LoVo (cell line): ENCODE measurements at places on chromosomes 5 and 9.
A peak's percentile ranks its signal among the peaks of the same experiment; 100 is the strongest.

DNA sequence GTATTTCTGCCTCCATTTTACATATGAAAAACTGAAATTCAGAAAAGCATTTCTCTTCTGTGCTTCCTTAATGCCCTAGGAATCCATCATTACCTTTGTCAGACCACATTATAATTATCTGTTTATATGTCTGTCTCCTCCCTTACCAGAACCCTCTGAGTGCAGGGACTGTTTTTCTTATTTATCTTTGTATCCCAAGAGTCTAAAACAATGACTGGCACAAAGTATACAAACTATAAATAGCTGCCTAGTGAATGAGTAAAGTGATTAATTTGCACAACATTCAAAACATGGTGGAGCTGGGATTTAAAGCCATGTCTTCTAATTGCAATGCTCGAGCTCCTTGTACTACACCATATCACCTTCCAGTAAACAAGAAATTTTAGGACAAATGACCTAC, 49.3 kb upstream of the HK3 start:
- DNase-seq, result no peak

DNA sequence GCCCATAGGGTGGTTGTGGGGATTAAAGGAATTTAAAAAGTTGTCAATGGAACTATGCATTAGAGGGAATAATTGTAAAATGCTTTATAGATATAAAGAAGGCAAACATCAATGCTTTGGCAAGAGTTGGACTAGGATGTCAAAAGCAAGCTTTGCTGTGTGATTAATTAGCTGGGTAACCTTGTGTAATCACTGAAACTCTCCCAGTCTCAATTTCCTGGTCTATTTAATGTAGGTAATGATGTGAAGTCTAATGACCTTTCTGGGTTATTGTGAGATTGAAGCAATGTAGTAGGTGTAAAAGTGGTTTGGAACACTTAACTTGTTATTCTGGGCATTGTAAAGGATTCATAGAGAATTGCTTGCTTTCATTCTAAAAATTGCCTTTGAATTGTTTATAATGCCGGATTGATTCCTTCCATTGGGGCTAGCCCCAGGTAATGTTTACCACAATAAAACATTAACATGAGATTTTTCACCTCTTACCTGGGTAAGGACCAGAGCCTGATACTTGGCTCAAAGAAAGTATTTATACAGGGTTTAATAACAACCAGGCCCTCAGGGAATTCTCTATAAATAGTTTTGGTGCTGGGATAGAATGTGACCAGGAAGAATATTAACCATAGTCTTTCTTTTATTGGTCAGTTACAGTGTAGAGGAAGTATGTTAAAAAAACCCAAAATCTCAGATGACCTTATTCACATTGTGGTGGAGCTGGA, 30.0 kb upstream of the CLINT1 start:
- DNase-seq, result no peak

DNA sequence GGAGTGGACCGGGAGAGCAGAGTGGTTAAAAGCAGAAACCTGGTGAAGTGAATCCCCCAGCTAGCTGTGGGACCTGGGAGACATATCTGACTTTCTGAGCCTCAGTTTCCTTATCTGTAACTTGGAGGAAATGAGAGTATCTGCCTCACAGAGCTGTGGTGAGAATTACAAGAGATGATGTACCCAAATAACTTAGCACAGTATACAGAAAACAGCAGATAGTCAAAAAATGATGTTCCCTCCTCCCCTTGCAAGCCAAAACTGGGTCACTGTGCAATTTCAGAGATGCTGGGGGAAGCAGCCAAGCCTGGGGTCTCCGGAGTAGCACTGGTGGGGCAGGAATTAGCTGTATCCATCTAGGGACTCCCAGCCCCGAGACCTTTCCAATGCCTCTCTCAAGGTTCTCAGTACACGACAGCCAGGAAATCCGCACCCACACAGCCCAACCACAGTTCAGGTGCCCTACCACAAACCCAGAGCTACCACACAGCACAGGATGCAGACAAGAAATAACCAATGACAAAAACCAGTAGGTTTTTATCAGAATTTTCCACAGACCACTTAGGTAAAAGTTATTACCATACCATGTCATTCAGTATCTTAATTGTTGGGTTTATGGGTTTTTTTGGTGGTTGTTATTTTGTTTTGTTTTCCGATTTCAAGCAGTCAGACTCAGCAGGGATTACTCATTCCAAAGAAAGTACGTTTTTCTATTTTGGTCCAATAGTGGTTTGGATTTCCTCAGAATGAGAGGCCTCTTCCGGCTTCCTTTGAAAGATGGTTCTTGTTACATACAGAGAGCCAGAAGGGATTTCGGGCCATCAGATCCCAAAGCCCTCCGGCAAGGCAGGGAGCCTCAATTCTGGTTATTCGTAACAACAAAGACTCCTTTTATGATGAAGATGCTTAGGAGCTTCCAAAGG, 4.9 kb upstream of the HRH2 start:
- DNase-seq, result no peak

GRCh38 chr5:3050863-3051262, 299.4 kb upstream of the IRX2 start:
- DNase-seq, result no peak

- DNase-seq, result no peak
Measured at GRCh38 chr9:9215050-9215449, 1397.8 kb downstream of the PTPRD start.

GRCh38 chr9:122475717-122476116, 2.0 kb downstream of the OR1J1 start:
- no peak for DNase-seq

GRCh38 chr5:156534906-156535485, 208.0 kb downstream of the SGCD start:
- no peak for DNase-seq

- no peak for DNase-seq
Measured at GRCh38 chr5:103428923-103429322, 133.7 kb downstream of the NUDT12 start.

- DNase-seq, result no peak
Measured at GRCh38 chr9:23073136-23073535, 626.5 kb downstream of the DMRTA1 start.

DNA sequence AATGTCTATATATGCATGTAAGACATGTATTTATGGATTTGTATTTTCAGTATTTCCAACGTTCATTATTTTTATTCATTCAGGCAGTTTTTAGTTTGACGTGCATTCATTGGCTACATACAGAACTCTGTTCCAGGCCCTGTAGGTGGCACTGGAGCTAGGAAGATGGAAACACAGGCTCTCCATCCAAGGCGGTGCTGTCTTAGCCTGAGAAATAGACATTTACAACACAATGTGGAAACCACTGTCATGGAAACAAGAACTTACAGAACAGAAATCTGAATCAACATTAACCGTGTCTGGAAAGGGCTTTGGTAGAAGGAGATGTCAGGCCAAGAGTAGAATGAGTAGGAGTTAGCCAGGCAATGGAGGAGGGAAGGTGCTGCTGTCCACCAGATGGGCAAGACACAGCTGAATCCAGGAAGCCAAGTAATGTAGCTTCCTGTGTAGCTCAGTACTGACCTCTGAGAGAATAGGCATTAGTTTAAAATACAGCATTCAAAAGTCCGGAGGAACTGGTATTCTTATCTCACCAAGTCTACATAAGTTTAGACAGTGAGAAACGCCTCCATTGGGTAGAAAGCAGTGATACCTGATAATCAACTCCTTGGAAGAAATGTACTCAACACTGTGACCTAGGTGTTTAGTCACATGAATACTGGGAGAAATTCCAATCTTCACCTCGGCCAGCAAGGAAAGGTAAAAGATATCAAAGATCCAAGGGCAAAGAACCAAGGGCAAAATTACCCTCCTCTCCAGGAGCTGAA, 388.6 kb upstream of the CDH6 start:
- no peak for DNase-seq

GRCh38 chr5:31809050-31809870, 170.3 kb downstream of the PDZD2 start:
- DNase-seq, result peak; percentile 66

- no peak for DNase-seq
Measured at GRCh38 chr5:88644676-88645075, 238.3 kb downstream of the MEF2C start.

DNA sequence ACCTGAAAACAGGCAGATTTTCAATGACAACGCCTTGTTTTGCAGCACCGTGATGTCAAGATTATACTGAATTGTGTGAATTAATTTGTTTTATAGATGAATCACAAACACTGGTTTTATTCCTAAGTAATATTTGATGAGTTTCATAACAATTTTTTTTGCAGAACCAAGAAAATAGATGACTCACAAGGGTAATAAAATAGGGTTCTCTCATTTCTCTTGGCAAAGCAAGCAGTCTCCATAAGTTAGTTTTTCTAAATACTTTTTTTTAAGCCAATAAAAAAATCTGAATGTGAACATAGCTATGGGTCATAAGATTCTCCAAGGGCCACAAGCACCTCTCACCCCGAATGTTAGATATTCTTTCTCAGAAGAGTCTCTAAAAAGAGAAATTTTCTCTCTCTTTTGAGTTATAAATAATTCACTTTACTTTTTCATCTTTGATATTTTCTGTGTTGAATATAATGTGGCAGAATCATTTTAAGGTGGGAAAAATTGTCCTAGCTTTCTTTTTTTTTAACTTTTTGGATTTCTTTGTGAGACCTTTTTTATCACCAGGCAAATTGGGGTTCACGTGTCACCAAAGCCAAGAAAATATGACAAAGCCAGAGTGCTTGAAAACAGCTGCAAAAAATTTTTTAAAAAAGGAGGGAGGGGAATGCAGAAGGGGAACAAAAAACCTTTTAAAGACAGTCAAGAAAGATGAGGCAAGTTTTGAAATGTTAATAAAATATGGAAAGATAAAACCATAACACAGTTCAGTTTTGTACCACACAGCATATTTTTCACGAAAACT, 174.6 kb upstream of the DAPK1 start:
- peak; percentile 3 for DNase-seq

DNA sequence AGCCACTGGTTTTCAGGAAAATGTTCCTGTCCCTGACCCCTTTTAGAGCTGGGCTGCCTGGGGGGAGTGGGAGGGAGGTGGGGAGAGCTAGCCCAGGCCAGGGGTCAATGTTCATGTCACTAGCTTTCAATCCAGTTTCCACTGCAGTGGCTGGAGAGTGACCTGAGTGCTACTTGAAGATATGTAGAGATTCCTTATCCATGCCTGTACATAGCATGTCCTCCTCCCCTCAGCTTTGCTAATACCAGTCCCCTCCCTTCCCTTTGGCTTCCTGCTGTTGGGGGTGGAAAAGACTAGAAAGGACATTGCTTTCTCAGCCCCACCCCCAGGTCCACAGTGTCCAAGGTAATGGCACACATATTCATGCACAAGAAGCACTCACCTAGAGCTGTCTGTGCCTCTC, 7.8 kb downstream of the DNAJB5 start:
- no peak for DNase-seq

DNA sequence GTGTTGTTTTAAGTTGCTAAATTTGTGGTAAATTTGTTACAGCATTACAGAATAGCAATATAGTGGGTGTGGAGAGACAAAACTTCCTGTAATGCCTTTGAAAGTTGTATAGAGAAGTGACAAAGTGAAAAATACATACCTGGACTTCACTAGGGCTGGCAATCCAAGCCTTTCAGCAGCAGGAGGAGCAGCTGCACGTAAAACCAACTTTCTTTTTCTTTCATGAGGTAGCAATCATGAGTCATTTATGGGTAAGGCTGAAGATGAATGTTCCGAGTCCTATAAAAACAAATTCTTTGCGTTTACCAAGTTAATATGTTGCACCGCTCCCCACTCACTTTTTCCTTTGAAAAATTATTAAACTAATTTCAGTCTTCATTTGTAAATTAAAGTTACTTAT, 1138.2 kb downstream of the TAF11L14 start:
- DNase-seq, result peak; percentile 73

DNA sequence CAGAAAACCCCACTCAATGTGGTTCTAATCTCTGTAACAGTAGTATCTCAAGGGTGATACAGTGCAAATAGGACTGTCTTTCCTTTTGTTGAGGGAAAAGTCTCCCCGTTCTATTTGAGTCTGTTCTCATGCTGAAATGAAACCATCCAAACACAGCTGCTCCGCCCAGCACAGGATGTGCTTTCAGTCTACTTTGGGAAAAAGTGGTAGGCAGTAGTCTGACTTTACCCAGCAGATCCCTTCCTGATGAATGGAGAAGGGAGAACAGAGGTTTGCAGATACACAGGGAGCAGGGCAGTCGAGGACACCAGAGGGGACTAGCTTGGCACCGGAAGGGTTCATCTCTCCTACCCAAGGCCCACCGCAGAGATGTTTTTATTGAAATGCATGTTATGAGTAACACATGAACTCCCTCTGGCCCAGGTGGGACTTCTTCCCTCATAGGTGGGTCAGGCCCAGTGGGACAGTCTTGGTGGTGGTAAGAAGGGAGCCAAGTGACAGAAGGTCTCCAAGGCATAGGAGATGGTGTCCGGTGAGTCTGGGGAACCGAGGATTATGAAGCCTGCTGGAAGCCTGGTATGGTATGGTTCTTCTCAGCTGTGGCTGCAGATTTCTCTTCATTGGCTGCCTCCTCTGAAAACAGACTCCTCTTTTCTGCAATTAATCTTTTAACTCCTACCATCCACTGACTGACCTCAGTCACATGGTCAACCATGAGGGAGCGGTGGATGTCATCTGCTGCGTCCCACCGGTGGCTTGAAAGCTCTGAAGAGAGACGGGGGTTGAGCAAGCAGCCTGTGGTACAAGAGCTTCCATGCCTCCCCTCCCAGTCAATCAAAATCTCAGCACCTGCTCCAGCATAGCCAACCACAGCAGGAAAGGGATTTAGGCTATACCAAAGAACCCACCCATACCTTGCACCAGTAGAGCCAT, 3.0 kb downstream of the EIF4EBP3 start:
- DNase-seq, result no peak

GRCh38 chr5:171596391-171596878, 177.0 kb downstream of the FGF18 start:
- no peak for DNase-seq

GRCh38 chr9:128689820-128690683, 1.0 kb downstream of the SET start:
- no peak for DNase-seq

DNA sequence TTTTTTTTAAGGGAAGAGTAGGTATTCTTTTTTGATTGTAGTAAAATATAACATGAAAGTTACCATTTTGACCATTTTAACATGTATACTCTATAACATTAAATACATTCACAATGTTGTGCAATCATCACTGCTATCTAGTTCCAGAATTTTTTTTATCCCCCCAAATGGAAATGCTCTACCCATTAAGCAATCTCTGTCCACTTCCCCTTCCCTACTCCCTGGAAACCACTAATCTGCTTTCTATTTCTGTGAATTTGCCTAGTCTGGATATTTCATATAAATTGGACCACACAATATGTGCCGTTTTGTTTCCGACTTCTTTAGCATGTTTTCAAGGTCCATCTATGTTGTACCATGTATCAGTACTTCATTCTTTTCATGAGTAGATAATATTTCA, 429.5 kb downstream of the TLE1 start:
- DNase-seq, result no peak
